ENCODE measurements at places on chromosomes 1 and 21.

GRCh38 chr21:15729674-15730483, at the start of gene USP25:
Gene USP25, plus strand, starts transcription at chr21:15729982. Its CDS starts 412 bp downstream, at chr21:15730394.
- DNase-seq = peak; percentile 57

- no peak for DNase-seq
Measured at GRCh38 chr1:33031506-33031905, 5.2 kb downstream of the AK2 start.

GRCh38 chr1:1212780-1213344, 1.1 kb downstream of the TNFRSF4 start:
- no peak for DNase-seq

- DNase-seq = no peak
Measured at GRCh38 chr1:56973923-56974742, 8.3 kb upstream of the C8B start.

- DNase-seq = no peak
Measured at GRCh38 chr1:1942753-1943656, 23.9 kb upstream of the TMEM52 start.

DNA sequence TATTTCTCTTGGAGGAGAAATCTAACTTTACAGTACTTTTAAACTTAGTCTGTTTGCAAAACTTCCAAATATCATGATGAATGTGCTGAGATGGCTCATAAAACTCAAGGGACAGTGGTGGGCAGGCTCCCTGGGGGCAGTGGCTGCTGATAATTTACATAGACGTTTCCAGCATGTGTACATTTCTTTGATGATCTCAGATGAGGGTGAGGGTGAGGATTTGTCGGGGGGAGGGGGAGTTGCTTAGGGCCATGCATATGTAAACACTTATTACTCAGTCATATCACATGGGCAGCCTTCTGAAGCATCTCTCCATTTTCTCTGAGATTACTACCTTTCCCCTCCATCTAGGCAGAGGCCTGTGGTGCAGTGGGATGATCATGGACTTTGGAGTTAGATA, 152.9 kb upstream of the HMGB4 start:
- no peak for DNase-seq

DNA sequence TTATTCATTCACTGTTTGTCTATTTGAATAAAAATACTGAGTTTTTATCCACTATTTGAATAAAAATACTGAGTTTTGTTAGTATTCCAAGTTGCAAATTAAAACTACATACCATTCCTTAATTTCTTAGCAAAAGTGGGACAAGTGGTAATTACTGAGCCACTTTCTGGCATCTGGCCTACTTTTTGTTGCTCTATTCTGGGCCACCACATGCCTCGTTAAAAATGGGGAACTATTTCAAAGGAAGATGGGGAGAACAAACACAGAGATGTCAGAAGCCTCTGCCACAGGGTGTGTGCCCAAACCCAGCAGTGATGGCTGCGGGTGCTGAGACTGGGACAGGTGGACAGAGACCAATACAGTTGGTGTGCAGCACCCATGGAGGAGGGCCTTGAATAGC, 14.6 kb downstream of the PIGP start:
- no peak for DNase-seq

DNA sequence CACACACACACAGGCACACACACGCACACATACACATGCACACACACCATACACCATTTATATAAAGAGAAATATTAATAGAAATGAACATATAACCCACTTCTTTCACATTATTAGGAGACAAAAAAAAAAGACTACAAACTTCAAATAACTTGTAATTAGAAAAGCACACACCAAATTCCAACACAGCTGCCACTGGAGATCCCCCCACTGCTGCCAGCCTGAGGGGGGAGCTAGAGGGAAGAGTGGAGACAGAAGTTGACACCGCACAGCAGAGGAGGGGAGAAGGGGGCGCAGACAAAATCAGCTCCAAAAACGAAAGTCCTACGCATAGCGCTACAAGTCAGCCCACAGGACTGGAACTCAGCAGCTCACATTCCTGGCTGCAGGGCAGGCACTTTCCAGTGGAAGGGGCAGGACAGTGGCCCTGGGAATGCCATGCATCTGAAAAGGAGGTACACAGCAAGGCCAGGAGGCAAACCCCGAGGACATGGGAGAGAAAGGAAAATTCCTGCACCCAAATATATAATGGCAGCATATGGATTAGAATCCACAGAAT, 36.5 kb downstream of the LGALS8 start:
- DNase-seq = no peak

DNA sequence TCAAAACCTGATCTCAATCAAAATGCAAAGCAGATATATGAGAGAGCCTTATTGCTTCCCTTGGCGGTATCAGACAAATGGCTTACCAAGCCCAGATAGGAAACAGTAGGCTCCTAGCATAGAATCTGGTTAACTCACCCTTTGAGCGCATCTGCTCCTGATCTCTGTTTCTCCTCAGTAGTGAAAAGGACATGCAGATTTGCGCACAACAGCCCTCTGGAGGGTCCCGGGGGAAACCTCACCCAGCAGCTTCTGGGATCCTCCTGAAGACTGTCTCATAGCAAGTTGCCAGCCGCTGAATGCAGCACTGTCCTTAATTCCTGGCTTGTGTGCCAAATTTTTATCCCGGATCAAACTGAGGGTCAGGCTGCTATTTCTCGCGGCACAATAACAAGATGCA, 192.2 kb downstream of the FASLG start:
- no peak for DNase-seq

GRCh38 chr1:63523738-63524137, 413 bp downstream of the EFCAB7 start:
- DNase-seq = no peak

GRCh38 chr1:111963985-111964738, 25.3 kb downstream of the KCND3 start:
- DNase-seq = no peak
